ENCODE measurements at places on chromosomes 6 and 20.

GRCh38 chr6:14458669-14459266 lies 341.2 kb downstream of the CD83 start:
- no peak for DNase-seq

DNA sequence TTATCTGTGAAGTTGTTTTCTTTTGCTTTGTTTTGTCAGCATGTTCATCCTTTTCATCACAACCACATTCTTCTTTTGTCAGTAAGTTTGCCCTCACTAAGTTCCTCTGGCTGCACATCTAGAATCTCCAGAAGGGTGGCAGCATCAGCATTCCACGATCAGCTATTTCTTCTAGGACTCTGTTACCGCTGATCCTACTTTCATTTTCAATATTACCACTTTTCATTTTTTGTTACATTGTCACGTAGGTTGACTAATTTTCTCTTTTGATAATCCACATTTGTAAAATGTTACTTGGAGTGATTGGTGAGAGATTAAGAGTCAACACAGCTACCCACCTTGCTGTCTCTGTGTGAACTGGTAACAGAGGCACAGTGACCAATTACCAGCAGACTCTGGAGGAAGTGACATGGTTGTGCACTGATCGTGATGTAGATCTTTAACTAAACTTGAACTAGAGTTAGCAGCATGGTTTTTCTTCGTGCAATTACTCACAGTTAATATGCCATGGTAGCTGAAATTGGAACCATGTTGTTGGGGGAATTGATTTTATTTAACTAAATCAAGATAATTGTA lies 307.9 kb upstream of the SLC35B3 start:
- no peak for DNase-seq

DNA sequence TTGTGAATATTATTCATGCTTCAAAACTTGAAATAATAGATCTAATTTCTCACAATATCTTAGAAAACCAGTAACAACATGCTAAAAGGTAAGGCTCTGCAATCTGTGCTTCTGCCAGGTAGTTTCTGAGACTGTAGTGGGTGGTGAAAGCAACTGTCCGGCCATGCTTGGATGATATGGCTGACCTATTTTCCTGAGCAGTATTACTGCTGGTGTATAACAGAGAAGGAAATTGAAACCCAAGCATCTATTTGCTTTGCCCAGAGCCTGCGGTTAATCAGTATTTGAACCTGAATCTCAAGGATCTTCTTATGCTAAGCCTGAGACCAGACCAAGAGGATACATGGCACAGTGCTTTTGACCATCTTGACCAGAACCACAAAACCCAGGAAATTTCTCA lies 563.8 kb downstream of the COL12A1 start:
- DNase-seq: no peak

GRCh38 chr20:3797226-3797545 lies 1.1 kb downstream of the CDC25B start:
- no peak for DNase-seq

DNA sequence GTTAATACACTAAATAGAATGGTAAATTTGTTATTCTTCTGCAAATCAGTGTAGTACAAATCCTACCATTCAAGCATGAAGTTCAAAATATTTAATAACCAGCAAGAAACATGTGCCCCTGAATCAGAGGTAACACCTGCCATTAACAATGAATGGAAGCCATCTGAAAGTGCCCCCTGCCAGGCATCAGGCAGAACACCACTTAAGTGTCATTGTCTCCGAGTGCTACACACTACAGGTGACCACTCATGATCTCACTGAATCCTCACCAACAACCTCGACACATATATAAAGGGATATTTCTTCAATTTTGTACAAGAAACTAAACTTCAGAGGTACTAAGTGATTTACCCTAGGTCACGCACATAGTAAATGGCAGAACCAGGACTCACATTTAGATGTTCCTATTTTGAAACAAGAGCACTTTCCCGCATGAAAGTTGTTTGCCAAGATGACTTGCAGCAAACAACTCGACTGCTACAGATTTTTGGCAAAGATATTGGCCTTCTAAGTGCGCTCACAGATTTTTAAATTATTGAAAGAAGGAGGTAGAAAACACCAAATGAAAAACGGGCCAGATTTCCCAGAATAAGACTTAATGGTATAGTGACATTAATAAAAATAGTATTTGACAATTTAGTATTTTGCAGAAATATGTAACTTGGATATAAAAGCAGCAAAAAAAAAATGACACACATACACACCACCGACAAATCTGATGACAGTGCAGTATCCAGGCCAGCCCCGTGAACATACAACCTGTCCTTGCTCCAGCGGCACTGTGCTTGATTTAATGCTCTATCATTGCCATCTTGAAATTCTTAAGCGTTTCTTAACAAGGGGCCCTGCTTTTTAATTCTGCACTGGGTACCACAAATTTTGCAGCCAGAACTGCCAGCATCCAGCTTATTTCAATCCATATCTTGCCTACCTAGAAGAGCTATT lies 274.5 kb downstream of the ALDH8A1 start:
- DNase-seq: no peak

GRCh38 chr6:1840491-1841121 lies 230.9 kb downstream of the FOXC1 start:
- no peak for DNase-seq

GRCh38 chr6:150293423-150294173 lies 75.2 kb upstream of the IYD start:
- no peak for DNase-seq

- DNase-seq: no peak
Measured at GRCh38 chr20:13298692-13299373, 77.8 kb downstream of the ISM1 start.

- no peak for DNase-seq
Measured at GRCh38 chr6:14089224-14089623, 28.3 kb upstream of the CD83 start.

- no peak for DNase-seq
Measured at GRCh38 chr20:53903652-53903987, 166.8 kb downstream of the BCAS1 start.

DNA sequence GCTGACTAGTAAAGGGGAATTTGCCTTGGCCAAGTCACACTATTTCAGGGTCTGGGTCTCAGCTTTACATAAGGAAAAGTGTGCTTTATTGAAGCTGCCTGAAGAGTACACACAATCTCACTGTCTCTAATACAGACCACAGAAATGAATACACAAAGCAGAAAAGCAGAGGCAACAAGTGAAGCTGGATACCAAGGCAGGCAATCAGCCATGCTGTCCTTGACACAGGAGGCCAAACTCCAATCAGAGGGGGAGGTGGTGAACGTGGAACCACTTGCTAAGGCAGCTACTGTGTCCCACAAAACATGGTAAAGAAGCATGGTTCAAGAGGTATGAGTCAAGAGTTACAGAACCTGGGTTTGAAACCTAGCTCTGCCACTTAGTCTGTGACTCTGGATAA lies 21.8 kb upstream of the CCND3 start:
- DNase-seq: no peak

- DNase-seq: no peak
Measured at GRCh38 chr6:5464099-5464885, 203.0 kb downstream of the FARS2 start.

DNA sequence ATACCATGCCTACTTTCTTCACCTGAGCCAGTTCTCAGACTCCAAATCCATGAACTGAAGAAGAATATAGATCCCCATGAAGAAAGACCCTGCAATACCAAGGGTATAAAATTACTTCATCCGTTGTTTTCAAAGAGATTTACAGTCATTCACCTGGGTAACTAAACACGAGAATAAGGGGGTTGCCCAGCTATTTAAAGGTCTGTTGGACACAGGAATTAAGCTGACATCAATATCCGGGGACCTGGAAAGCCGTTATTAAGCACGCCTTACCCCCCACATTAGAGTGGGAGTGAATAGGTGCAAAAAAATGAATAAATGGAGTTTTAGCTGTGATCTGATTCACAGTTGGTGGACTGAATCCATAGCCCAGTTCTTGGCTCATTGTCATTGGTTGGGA lies 28.9 kb downstream of the CLVS2 start:
- DNase-seq: no peak

GRCh38 chr6:154945271-154945890 lies 49.7 kb upstream of the TIAM2 start:
- DNase-seq: no peak

- DNase-seq: no peak
Measured at GRCh38 chr6:157596886-157597285, 215.9 kb downstream of the ZDHHC14 start.

DNA sequence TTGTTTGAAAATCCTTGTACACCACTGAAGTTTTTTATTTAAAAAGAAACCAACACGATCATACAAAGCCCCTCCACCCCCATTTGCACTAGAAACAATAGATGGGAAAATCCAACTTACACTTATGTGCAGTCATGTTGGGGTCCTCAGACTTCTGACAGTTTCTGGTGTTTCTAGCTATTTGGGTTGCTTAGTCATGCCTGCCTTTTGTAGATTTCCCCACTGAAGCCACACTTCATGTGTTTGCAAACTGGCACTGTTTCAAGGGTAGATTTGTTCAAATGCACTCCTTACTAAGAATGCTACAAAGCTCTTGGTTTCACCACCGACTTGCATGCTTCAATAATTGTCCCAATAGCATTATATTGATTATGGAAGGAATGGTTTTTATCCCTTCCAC lies 1.5 kb downstream of the SH3BGRL2 start:
- no peak for DNase-seq

- DNase-seq: no peak
Measured at GRCh38 chr6:136228814-136229213, 21.3 kb downstream of the MTFR2 start.

DNA sequence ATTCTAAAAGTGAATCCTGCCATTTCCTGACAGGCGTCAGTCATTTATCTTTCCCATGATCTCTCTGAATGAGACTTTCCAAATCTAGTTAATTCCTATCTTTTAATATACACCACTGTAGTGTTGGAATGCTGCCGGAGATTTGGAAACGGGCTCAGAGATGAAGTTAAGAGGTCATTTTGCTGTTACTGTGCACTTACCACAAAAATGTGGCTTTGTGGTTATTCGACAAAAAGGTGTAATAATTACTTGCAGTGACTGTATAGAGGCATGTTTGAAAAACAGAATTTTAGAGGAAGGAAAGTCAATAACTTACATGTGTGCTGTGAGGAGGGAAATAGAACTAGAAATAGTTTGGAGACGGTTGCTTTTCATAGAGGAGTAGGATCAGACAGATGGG lies 460.2 kb upstream of the BTBD3 start:
- no peak for DNase-seq

DNA sequence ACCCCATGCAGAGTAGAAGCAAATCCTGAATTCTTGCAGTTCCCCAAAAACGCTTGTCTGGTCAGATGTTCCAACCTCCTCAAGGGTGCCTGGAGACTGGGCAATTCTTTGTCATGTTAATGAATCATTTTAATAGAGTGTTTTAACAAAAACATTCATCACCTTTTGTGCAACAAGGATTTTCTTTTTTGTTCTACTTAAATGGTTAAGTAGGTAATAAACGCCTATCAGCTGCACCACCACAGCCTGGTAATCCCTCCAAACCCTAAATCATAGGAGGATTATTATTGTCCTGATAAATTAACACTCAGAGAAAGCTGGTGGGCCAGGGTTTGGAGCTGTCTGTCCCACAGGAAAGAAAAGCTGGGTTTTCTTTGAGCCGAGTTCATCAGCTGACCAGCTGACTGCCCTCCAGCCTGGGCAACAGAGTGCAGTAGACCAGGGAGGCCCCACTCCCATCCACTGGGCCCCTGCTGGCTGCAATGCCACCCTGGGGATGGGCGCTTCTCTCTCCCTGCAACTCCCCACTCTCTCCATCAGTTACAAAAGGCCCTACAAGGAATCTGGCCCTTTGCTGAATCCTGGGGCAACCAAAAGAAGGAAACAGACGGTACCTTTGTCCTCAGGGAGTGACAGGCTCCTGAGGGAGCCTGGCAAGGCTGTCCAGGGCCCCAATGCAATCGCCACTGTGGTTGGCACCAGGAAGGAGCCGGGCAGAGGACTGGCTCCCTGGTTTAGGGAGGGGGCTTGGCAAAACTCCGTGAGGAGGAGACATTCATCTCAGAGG lies 23.1 kb upstream of the BMP7 start:
- no peak for DNase-seq

- no peak for DNase-seq
Measured at GRCh38 chr20:43271980-43272379, 82.3 kb upstream of the PTPRT start.

GRCh38 chr20:63589261-63590217 lies 15.5 kb upstream of the HELZ2 start:
- DNase-seq: no peak

- no peak for DNase-seq
Measured at GRCh38 chr6:15205321-15205720, 40.5 kb upstream of the JARID2 start.

GRCh38 chr6:153056308-153056707 lies 53.8 kb upstream of the MTRF1L start:
- DNase-seq: no peak

- no peak for DNase-seq
Measured at GRCh38 chr6:13260101-13260598, 68.2 kb downstream of the TBC1D7 start.

DNA sequence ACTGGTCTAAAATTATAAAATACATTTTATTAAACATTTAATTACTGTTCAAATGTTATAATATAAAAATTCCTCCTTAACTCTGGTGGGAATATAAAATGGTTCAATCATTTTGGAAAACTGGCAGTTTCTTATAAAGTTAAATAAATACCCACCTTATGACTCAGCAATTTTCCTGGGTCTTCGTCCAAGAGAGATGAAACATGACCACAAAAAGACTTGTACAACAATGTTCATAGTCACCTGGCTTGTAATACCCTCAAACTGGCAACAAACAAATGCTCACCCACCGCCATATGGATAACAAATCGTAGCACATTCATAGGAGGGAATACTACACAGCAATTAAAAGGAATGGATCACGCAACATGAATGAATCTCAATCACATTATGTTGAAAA lies 66.0 kb upstream of the RIN2 start:
- no peak for DNase-seq

GRCh38 chr20:60092729-60093128 lies 134.5 kb downstream of the CDH26 start:
- no peak for DNase-seq
